ENCODE measurements at places on chromosomes 7 and 10.
A peak's percentile ranks its signal among the peaks of the same experiment; 100 is the strongest.

DNA sequence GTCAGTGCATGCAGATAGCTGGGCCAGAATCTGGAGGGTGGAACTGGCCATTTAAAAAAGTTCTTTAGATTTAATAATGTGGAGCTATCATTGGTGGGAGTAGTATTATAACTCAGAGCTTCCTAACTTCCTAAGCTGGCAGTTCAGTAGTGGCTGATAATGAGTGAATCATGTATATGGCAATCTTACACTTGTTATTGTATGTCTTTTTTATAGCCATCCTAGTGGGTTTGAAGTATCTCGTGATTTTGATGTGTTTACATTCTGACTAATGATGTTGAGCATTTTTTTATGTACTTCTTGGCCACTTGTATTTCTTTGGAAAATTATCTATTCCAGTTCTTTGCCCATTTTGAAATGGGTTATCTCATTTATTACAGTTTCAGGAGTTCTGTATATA lies 15.4 kb downstream of the TFAM start:
- DNase-seq = no peak

- DNase-seq = no peak
These were observed at the start of gene IRF5 for GRCh38 chr7:128937647-128938543. Gene IRF5 (plus strand): TSS chr7:128937927. CDS start chr7:128942082, 4,155 bp downstream.

DNA sequence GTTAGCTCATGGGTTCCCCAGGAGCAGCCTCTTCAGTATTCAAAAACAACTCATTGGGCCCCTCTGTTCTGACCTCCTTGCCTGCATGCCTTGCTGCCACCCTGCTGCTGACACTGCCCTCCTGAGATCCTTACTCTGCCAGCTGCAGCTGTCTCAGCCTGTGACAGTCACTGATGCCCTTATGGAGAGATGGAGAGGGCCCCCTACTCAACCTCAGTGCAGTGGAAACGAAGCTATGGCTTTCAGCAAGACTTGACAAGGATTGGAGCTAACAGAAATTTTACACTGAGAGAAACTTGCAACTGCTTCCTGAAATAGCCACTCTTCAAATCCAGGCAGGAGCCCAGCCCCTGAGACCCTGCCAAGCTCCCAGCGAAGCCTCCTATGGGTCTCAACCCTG lies 678.3 kb upstream of the C7orf33 start:
- no peak for DNase-seq

- DNase-seq = no peak
These were observed 46.7 kb upstream of the FOXI2 start for GRCh38 chr10:127690176-127690835.

DNA sequence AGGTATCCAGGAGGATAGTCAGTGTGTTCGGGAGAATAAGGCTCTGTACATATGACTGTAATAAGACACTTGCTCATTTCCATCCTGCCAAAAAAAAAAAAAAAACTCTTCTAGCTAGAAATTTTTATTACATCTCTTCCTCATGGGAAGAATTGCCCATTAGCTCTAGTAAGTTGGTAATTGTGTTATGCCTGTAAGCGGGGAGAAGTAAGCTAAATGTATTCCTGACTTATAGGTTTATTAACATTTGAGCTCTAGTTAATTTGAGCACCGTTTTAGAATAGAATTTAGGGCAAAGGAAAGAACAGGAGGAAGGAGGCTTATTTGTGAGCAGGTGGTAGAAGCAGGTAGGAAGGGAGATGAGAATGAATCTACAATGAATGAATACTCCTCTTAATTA lies 1210.6 kb downstream of the SORCS1 start:
- no peak for DNase-seq

GRCh38 chr7:6252748-6253147 lies 19.7 kb downstream of the CYTH3 start:
- no peak for DNase-seq

DNA sequence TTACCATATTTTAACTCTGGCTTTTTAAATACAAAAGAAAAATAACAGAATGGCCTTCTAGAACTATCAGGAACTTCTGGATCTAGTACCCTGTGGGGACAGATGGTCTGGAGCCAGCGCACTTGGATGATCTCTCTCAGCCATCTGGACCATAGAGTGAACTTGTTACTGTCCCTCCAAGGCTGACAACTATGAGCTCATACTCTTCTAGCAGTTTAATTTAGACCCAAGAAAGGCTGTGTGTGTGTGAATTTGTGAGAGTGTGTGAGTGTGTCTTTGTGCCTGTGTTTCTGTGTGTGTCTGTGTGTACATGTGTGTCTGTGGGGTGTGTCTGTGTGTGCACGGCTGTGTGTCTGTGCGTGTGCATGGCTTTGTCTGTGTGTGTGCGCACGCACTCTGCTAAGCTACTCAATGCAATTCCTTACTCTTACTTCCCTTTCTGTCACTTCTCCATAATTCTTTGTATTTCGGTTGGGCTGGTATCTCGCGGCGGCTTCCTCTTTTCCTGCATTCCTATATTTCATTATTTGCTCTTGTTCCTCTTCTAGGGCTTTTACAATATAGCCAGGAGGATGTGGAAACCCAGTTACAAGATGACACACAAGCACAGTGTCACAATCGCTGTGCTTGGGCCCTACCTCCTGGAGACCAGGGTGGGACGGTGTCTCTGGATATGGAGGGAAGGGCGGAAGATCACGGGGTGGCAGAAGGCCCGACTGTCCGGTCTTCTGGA lies 51.9 kb downstream of the IKZF1 start:
- peak; percentile 98 for DNase-seq

DNA sequence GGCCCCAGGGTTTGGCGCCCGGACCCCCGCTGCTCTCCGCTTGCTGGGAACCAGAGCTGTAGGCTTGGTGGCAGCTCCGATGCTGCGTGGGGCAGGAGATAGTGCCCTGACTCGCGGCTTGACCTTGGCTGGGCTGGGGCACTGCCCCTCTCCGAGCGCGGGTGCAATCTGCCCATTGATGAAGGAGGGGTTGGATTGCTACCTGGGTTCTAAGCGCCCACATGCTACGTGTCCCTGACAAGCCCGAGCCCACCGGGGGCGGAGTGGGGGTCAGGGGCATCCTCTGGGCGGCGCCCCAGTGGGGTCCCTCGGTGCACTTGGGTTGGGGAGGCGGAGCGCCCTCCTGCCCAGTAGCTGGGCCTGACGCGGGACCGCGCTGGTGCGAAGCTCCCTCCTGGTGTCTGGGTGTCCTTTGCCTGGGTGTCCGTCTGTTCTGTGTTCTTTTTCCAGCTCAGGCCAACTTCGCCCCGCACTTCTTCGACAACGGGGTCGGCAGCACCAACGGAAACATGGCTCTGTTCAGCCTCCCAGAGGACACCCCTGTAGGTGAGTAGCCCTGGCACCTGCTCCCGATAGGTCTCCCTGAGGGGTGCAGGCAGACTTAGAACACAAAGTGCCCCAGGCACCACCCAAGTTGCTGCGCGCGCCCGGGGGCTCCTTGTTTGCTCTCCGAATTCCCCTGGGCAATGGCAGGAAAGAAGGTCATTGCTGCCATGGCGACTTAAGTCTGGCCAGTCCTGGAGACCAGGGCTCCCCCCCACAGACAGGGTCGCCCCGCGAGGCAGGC lies 900 bp downstream of the CDHR1 start:
- DNase-seq = no peak

DNA sequence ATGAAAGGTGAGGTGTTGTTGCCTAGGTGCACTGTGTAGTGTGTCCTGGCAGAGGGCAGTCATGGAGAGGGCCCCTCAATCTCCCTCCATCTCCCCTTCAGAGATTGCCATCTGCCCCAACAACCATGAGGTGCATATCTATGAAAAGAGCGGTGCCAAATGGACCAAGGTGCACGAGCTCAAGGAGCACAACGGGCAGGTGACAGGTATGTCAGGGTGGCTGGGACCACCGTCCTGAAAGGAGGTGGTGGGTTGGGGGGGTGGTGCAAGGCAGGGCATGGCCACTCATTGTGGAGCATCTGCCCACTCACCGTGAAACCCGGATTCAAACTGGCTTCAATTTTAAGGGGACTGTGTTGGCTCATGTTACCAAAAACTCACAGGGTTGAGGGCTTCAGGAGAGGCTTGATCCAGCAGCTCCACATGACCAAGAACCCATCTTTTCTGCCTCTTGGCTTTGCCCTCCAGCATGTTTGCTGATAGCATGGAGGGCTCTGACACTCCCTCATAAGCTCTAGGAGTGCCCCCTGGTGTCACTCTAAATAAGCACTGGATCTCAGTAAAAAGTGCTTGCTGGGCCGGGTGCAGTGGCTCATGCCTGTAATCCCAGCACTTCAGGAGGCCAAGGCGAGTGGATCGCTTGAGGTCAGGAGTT lies 12.2 kb downstream of the ARPC1B start:
- DNase-seq = peak; percentile 73

GRCh38 chr7:144391823-144392255 lies 11.7 kb downstream of the NOBOX start:
- peak; percentile 61 for DNase-seq

DNA sequence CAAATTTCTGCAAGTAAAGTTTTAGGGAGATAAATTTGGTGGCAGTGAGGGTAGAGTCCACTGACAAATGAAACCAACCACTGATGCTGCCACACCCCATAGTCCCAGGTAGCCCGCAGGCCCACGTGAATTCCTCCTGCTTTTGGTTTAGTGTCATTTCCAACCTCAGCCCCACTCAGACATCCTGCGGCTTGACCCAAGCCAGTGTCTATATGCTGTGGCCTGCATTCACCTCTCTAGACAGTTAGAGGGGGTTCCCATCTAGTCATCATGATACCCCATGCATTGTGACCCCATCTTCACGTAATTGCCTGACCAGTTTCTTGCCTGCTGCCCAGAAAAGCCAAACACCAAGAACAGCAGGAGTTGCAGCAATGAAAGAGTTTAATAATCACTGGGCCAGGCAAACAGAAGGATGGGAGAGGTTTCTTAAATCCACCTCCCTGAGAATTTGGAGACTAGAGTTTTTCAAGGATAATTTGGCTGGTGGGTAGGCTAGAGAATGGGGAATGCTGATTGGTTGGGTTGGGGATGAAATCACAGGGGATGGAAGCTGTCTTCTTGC lies 332.0 kb upstream of the GALNT17 start:
- DNase-seq = no peak

- DNase-seq = no peak
These were observed 119.1 kb downstream of the PRKCQ start for GRCh38 chr10:6460861-6461409.

DNA sequence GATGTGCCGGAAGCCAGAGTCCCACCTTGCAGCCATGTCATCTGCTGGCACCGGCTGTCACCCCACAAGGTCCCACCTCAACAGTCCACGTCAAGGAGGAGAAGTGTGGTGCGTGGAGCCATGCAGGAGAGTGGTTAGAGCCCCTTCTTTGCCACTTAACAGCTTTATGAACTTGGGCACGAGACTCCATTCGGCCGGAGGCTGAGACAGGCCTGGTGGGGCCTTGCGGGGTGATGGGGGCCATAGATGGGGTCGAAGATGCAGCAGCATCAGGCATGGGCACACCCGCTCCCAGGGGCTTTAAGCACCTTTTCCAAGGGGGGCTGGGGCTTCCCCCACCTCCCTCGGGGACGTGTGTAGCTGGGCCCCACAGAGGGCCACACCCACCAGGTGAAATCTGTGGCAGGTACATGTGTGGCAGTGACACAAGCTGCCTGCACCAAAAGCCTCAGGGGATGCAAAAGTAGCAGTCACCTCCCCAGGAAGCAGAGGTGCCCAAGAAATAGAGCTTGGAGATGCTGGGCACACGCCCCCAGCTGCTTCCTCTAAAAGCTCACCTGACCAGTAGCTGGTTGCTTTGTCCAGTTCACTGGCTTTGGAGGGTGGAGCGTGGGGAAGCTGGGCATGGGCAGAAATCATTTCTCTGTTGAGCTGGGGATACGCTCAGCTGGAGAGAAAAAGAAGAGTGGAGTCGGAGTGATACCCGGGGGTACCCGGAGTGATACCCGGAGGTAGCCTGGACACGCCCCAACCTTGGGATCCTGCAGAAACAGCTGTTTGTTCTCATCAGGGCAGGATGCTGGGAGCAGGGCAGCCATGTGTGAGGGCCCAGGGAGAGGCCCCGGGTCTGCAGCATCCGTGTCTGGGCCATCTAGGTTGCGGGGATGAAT lies 199.8 kb downstream of the EBF3 start:
- DNase-seq = no peak

GRCh38 chr10:3805201-3805790 lies 20.3 kb upstream of the KLF6 start:
- DNase-seq = peak; percentile 74
